ENCODE measurements at places on chromosomes 1 and 21.

DNA sequence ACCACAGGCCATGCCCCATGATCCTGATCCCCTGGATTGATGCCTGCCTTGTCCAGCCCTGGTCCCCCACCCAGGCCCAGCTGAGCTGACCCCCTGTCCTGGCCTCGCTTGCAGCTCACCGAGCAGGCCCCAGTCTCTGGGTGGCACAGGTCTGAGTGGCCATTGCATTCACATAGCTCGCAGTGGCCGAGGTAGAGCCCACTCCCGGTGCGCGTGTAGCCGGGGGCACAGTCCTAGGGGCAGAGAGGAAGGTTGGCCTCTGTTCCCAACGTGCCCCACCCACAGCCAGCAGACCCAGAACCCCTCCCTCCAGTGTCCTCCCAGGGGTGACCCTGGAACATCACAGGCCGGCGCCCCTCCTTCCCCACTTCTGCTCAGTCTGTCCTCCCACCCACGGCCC, 51.9 kb downstream of the LDLRAD2 start:
- DNase-seq, result no peak

GRCh38 chr1:246724731-246725095, 504 bp downstream of the SCCPDH start:
- no peak for DNase-seq

DNA sequence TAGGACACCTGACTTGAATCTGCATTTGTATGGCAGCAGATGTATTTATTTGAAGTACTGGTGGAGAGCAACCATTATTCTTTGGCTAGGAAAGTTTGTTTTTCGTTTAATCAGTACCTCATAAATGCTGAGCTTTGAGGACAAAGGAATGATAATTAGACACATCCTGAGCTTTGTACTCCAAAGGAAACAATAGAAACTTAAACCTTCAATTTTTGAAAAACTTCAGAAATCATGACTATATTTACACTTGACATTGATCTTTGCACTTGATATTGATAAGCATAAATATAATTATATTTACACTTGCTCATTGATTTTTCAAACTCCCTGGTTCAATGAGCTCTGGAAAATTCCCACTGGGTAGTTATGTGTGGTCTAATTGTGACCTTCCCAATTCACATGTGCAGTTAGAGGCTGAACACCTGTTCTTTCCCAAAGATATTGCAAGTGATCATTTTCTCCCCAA, 10.7 kb downstream of the PATJ start:
- DNase-seq, result no peak

DNA sequence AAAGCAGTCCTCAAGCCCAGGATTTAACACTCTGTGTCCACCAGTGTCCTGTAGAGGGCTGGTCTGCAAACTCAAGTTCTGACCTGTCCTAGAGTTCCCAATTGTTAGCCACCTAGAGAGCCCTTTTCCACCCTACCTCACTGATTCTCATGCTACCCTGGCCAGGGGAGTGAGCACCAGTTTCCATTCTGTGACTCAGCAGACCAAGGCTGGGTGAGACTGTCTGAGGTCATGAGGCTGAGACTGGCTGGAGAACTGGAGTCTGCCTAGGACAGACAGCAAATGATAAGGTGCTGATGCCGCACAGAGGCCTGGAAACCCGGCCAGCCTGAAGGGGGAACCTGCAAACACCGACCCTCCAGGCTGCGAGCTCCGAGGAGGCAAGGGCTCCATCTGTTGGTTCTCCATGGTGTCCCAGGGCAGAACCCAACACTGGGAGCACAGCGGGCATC, 13.7 kb downstream of the GLIS1 start:
- no peak for DNase-seq

GRCh38 chr1:192118881-192119405, 39.3 kb upstream of the RGS18 start:
- no peak for DNase-seq

DNA sequence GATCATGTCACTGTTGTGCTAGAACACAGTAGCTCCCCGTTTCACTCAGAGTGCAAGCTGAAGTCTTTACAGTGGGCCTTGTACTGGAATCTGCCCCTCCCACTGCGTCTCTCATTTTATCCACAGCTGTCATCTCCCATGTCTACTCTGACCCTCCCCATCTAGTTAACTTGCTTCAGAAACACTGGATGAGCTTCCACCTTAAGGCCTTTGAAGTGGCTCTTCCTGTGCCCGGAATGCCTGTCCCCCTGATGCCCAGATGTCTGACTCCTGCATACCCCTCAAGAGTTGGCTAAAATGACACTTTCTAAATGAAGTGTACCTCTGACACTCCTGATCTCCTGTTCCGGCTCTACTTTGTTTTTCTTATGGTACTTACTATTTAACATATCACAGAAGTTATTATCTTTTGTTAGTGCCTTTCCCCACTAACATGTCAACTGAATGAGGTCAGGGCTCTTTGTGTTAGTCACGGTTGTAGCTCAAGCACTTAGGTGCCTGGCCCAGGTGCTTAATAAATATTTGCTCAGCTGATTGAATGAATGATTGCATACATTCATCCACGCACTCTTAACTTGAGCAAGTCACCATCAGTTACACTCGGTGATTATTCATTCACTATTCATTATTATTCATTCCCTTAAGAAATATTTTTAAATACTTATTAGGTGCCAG, 13.3 kb downstream of the ARV1 start:
- no peak for DNase-seq
